ENCODE measurements at places on chromosomes 2 and 18.

- DNase-seq = no peak
These were observed 44.2 kb downstream of the WDPCP start for GRCh38 chr2:63544017-63544627.

DNA sequence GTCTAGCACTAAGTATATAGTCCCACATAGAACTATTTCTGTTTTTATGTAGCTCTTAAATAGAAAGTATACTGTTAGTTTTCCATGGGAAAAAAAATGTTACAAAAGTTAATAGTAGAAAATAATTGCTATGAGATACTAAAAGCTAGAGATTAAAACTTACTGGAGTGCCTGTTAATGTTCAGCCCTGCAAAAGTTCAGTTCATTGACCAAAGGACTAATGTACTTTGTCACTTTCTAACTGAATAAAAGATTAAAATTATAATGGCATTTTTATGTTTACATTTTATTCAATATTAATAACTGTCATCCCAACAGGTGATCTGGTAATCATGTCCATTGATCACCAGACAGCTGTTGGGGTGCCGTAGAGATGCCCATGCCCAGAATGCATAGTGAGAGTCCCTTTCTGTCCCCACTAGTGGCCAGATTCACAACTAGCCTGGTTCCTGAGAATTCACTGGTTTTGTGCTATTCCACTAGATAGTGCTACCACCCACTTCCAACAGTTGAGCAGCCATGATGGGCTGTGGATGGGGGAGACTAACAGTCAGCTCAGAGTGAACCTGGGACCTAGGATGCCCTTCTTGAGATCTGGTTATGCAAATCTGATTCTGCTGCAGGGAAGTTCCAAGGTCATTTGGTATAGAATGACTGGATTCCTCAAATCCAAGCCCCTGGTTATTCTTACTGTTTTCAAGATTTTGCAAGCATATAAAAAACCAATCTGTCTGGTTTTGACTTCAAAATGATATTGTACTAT, 57.8 kb downstream of the AFTPH start:
- DNase-seq = no peak

DNA sequence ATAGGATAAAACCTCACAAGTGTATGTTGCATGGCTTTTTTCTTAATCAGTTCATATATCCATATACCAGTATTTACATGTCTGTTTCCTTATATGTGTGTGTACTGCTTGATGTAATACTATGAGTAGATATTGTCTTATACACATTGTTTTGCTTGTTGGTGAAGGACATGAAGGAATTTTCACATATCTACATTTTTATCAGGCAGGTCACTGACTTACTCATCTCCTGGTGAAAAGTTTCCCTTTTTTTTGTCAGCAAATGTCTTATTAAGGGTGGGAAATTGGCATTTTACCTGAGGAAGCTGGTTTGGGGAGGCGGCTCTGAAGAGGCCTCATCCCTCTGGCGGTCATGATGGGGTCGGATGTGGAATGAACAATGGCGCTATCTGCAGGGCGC, 61.4 kb upstream of the LYPD1 start:
- no peak for DNase-seq

DNA sequence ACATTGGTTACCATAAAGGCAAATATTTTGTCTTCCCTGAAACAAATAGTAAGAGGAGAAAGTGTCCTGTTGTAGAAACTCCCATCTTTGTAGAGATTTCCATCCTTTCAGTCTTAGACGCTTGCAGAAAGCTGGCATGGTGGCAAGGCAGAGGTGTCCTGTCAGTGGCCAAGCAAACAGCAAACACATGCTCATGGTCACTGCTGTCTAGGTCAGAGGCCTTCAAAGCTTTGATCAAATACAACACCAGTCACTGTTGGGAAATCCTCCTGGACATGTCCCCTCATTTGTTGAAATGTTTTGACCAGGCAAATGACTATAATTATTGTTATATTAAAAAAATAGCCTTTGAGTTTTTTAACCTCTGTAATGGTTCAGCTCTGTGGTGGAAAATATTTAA, 55.1 kb downstream of the LTBP1 start:
- no peak for DNase-seq

GRCh38 chr2:235725016-235725489, 231.2 kb downstream of the AGAP1 start:
- DNase-seq = no peak

Measured in GM12892 (cell line).